ENCODE measurements at places on chromosomes 7 and 10.

- DNase-seq, result no peak
Observed at GRCh38 chr10:110793886-110794285, 77.8 kb upstream of the PDCD4 start.

- DNase-seq, result no peak
Observed at GRCh38 chr10:123526356-123527064, 139.6 kb upstream of the GPR26 start.

- no peak for DNase-seq
Observed at GRCh38 chr10:127576740-127577161, 27.6 kb downstream of the NPS start.

DNA sequence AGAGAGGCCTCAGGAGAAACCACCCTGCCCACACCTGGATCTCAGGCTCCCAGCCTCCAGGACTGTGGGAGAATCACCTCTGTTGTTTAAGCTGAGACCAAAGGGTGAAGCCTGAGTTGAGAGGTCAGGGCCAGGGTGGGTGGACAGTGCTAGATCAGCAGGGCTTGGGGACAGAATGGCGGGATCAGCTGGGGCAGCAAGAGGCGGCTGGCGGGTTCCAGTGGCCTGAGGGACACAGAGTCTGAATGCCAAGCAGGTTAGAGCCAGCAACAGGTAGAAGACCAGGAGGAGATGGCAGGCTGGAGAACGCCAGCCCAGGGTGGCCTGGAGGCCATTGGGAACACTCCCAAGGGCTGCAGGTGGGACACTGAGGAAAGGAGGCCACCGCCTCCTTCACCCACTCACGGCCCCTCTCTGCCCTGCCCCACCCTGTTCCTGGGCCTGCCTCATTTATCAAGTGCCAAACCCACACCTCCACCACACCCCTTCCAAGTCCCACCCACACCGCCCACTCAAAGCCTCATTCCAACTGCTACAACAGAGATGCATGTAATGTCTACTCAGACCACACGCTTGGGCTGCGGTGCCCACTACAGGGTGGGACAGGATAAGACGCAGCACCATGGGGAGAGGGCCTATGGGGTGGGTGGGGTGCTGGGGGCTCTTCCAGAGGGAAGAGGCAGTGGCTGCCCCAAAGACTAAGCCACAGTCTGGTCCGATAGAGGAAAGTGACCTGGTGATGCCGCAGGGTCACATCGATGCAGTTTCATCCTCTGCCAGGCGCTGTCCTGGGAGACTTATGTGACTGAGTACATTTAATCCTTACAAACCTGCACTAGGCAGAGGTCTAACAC is 173.9 kb downstream of the TNS3 start:
- DNase-seq, result no peak

DNA sequence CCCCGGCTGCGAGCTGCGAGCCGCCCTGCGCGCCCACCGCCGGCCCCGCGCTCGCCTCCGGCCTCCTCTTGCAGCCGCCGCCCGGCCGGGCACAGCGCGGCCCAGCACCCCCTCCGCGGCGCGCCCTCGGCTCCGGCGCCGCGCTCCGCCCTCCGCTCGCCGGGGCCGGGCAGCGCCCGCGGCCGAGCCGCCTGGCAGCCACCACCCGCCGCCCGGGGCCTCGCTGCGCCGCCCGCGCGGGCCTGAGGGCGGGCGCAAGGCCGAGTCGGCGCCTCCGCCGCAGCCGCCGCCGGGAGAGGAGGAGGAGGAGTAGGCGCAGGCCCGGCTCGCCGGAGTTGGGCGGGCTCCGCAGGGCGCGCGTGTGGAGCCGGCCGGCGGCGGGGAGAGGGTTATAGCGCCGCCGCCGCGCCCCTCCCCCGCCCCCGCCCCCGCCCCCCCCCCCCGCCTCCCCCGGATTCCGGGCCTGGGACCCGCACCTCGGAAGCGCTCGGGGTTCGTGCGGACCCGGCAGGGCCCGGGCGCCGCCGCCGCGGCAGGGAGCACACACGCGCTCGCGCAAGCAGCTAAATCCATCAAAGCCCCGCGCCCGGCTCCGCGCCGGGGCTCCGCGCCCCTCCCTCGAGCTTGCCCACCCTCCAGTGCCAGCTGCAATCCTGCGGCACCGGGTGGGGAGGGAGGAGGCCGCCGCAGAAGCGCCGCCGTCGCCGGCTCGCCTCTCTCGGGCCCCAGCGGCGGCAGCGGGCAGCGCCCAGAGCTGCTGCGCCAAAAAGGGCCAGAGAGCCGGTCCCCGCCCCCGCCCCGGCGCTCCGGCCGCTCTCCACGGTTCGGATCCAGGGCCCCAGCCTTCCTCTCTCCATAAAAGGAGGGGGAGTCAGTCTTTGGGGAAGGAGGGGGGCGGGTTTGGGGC is at the start of gene PDGFA:
TSS of gene PDGFA (minus strand) at position 363 of the 907 bp plus-strand sequence. CDS start 845 bp downstream, outside the sequence.
- DNase-seq, result peak; percentile 40

GRCh38 chr7:3301449-3301731 is 338 bp downstream of the SDK1 start:
- DNase-seq, result no peak

DNA sequence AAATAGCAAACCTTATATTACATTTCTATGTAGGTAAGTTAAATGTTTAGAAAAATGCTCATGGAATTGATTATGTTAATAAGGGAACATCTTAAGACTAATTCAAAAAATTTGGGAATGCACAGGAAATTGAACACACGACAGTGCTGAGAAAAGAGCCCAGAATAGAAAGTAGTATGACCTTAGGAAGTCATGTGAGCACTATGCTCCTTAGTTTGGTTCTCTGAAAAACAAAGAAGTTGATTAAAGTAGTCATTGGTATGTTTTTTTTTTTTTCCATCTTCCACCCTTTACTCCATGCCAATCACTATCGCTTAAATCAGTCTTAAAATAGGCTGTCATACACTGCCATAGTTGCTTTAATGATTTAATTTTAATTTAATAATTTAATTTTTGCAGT is 242.9 kb downstream of the ANKRD7 start:
- no peak for DNase-seq

DNA sequence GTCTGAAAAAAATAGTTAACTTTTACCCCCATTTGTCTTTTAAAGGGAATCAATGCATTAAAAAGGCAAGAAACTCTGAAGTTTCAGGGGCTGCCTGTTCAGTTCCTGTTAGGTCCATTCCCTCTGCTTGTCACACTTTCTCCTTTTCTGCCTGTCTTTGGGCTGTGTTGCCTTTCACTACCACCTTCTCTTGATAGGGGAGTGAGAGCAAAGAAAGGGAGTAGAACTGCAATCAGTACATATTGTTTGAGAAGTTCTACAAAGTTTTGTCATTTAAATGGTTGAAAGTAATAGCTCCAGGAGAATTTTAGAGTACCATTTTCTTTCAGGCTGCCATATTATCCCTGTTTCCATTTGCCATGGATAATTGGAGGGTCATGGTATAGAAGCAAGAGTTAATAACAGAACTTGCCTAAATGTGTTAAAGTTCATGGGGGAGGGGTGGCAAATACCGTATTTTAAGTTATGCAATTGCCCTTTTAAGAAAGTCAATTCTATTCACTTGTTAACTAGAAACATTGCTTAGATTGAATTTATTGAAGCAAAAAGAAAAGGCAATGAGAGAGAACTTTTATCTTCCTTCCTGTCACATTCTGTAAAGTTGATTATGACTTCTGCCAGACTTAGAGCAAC is 38.6 kb downstream of the MPLKIP start:
- DNase-seq, result no peak

DNA sequence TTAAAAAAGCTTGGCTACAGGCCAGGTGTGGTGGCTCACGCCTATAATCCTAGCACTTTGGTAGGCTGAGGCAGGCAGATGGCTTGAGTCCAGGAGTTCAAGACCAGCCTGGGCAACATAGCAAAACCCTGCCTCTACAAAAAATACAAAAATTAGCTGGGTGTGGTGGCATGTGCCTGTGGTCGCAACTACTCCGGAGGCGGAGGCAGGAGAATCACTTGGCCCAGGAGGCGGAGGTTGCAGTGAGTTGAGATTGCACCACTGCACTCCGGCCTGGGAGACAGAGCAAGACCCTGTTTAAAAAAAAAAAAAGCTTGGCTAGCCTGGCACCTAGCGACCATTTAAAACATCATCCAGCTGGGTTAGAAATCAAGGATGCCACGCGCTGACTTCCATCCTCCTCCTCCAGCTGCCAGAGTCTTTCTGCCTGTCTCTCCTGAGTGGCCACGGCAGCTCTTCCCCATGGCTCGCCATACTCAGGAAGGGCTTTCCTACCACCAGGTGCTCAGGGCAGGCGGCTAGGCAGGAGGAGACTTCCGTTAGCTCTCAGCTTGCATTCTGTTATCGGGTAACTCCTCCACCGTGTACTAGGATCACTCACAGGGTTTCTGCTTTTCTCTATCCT is 45.0 kb downstream of the DENND2A start:
- DNase-seq, result no peak

GRCh38 chr10:19862811-19863515 is 46.7 kb downstream of the PLXDC2 start:
- DNase-seq, result no peak

GRCh38 chr10:26737730-26738129 is 40.2 kb downstream of the PDSS1 start:
- no peak for DNase-seq

DNA sequence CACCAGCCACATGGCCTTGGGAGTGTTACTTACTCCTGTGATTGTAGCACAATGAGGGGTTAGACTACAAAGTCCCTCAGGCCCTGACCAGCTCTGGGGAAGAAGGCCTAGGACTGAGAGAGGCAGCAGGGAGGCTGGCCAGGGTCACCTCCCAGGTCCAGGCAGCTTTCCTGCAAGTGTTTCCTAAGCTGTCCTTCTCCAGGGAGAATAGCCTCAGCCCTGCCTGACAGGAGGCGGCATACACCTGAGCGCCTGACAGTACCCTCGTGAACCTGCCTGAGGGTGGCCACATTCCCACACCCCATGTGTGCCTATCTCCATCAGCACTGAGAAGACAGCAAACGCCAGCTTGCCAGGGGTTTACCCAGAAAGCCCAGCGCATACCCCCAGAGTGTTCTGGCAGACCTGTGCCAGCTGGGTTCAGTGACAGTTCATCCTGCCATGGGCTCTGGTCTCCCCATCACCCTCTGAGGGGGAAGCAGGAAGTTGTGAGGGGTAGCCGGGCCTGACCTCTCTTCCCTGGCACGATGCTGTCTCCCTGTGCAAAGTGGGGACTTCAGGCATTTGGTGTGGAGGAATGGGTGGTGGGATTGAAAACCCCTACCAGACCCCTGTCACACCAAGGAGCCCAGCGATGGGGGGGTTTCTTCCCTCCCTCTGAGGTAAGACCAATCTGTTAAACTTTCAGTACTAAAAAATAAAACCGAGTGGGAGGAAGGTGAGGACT is 56.3 kb upstream of the CAMK2B start:
- DNase-seq, result no peak

DNA sequence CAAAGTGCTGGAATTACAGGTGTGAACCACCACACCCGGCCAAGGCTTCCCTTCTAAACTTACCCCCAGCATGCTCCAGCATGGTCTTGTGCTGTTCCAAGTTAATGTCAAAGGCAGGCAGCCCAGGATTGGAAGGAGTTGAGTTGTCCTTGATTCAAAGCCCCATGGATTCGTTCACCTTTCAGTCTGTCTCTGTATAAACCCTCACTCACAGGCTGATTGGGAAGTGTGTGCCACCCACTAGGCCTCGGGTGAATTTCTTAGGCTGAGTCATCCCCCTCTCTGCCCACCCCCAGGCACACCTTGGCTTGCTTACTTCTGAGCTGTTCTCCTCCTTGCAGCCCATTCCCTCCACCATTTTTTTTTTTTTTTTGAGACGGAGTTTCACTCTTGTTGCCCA is 13.3 kb upstream of the PRDX3 start:
- DNase-seq, result no peak

- no peak for DNase-seq
Observed at GRCh38 chr10:123470336-123470921, 195.7 kb upstream of the GPR26 start.

DNA sequence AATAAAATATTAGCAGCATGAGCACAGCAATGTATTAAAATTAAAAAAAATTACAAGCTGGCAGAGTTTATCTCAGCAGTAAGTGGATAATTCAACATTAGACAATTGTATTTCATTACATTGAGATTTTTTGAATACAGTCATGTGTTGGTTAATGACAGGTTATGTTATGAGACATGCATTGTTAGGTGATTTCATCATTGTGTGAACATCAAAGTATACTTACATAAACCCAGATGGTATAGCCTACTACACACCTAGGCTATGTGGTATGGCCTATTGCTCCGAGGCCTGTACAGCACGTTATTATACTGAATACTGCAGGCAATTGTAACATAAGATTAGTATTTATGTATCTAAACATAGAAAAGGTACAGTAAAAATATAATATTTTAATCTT is 29.7 kb downstream of the CCDC6 start:
- DNase-seq, result no peak

DNA sequence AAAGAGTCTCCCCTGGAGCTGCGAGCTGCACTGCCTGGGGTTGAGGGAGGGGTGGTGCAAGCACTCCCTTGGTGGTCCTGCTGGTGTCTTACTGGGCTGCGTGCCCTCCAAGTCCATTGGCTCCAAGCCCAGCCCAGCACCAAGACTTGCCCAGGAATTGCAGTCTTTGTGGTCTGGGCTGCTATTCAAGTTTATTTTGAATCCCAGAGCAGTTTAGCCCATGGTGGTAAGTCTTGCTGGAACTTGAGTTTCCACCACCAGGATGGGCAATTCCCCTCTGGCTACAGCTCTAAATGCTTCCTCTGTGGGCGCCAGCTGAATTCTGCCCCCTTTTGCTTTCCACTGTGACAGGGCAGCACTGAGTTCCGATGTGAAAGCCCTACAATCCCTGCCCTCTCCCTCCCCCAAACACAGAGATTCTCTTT is 25.1 kb downstream of the GALNT11 start:
- DNase-seq, result no peak

- no peak for DNase-seq
Observed at GRCh38 chr7:137789215-137789882, 57.4 kb downstream of the DGKI start.

DNA sequence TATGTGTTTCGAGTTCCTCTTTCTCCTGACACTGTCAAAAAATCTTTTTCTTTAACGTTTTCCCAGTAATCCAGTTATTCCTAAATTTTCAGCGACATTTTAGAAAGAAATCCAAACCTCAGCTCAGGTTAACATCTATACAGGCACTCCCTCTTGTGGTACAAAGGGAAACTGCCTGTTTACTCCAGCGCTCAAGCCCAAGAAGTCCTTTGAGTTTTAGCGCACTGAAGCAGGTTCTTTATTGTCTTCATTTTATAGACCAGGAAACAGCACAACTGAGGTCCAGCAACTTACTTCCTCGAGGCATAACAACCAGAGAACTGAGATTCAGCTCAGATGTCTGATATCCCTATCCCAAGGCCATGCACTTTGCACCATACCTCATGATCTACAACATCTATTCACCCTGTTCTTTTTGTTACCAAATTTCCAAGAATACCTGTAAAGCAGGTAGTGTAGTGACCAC is 287.2 kb upstream of the MKLN1 start:
- DNase-seq, result peak; percentile 9

DNA sequence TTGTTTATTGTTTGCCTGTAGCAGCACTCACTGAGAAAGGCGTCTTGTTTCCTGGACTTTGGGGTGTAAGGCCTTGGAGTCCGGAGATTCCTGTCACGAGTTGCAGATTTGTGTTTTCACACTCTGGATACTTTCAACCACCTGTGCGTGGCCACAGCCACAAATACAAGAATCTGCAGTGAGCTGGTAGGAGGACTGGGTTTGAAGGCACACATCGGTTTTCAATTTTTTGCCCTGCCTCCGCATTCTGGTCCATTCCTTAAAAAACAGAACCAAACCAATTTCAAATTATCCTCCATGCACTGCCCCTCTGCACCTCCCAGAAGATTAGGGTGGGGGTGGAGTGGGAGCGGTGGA is 619 bp downstream of the EXOC4 start:
- DNase-seq, result no peak

GRCh38 chr10:130935128-130935439 is 376.4 kb downstream of the TCERG1L start:
- DNase-seq, result no peak

All from T1000 (cell line).